AG09309 (cell line): ENCODE measurements at places on chromosomes 2 and 18.

DNA sequence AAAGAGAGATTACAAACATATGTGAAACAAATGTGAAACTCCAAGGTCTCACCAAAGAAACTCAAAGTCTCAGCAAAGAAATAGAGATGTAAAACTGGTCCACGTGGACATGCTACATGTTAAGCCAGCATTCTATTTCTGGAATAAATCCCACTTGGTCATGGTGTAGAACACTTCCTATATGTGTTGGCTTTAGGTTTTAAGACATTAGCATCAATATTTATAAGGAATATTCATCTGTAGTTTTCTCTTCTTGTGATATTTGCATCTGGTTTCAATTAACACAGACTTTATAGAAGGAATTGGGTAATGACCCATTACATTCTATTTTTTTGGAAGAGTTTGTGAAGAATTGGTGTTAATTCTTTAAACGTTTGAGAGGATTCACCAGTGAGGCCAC, 133.1 kb downstream of the COPS8 start:
- DNase-seq: no peak

- DNase-seq: no peak
Observed at GRCh38 chr18:2143636-2144035, 427.7 kb downstream of the METTL4 start.

- no peak for DNase-seq
Observed at GRCh38 chr2:10779776-10780490, 32.7 kb downstream of the PDIA6 start.

- no peak for DNase-seq
Observed at GRCh38 chr18:25805939-25806338, 284.5 kb downstream of the SS18 start.

- DNase-seq: no peak
Observed at GRCh38 chr2:64655018-64655664, 1.4 kb upstream of the SERTAD2 start.

DNA sequence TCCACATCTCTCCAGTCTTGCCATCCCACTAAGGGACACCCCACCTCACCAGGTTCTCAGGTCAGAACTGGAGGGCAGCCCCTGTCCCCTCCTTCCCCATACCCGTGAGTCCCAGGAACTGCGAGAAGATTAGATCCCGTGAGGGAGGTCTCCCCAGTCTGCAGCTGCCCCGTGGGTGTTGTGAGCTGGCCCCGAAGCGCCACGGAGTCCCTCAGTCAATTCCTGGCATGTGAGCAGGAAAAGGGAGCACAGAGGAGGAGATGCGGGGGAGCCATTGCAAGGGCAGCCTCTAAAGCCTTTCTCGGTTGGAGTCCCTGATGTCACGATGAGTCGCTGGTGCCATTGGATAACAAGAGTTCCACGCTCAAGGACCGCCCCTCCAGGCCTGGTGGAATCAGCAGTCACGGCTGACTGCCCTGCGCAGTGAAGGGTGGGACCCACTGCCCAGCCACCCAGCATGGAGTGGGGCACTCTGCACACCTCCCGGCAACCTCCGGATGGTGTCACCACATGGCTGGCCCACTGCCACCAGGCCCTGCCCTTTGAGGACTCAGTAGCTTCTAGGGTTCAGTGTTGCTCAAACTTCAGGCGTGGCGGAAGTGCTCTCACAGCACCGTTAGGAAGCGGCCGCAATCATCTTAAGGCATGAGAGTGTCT, 434.9 kb upstream of the MYT1L start:
- DNase-seq: no peak

- no peak for DNase-seq
Observed at GRCh38 chr2:48845684-48846083, 90.2 kb upstream of the LHCGR start.
